ENCODE measurements at places on chromosomes 3 and 15.
A peak's percentile ranks its signal among the peaks of the same experiment; 100 is the strongest.

DNA sequence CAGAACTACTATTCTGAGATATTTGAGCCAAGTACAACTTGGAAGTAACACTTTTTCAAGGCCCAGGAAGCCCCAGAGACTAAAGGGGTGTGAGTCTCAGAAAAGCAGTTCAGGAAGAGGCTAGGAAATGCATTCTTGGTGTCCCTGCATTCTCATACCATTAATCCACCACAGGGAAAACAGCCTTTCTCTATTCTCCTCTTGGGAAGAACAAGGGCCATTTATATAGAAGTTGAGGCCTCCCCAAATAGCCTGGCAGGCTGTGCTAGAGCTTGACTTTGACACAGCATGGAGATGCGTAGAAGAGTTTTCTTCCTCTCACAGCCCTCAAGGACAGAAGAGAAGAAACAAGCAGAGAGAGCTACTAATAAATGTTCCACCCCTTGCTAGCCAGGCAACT lies 5.5 kb upstream of the NR2C2 start:
- DNase-seq = no peak

GRCh38 chr3:126261037-126261436 lies 80.7 kb upstream of the ALDH1L1 start:
- DNase-seq = no peak

DNA sequence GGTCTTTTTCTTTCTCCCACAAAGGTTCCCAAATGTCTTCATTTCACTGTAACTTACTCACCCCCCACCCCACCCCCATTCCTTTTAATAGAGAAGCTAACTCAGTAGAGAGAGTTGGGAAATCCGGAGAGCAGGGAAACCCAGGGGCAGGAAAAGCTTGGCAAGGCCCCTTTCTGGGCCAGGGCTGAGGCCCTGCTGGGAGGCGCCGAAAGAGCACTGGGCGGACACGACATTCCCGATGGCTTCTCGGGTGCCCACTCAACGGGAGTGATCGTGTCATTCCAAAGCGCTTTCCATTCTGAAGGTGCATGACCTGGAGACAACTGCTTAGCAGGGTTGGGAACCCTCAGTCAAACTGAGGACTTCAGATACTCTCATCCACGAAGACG lies 1.6 kb upstream of the DALRD3 start:
- no peak for DNase-seq

DNA sequence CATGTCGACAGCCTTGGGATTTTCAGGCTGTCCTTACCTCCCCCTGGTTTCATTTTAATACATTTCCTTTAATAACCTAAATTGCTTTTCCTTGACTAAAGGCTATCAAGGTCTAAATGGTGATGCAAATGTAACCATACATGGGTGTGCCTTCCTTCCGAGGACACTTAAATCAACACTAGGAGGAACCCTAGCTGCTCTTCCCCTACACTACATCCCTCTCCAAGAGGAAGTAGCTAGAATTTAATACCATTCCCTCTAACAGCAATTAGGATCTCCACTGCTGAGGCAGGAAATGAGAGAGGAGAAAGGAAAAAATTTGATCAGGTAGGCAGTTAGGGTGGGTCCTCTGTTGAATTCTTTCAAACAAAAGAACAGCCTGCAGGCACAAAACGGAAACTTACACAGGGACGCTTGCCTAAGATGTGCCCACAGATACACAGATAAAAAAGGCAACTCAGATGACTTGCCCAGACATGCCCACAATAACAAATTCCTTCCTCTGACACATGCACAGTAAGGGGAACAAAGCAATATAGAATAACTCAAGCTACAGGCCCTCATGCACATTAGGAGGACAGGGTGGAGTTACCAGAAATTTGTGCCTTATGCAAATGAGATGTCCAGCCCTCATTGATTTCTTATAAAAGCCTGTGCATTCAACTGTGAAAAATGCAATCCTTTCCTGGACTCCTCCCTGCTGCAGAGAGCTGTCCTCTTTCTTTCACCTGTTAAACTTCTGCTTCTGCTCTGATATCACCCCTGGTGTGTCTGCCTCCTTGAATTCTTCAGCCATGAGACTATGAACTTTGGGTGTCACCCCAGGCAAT lies 1024.4 kb upstream of the CADM2 start:
- DNase-seq = no peak

DNA sequence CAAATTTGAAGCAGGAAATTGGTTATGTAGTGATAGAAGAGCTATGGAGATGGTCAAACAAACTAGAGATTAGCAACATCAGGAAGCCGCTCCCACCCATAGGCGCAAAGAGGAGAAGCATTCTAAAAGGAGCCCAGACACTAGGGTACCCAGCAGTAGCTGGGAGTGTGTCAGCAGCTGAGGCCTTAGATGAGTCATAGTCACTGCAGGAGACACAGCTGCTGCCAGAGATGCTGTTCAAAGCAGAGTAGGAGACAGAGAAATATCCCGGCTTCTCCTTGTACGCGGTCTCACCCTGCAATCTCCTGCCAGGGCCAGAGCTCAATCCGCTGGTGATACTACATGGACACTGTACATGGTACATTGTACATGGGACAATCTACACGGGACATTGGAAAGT lies 61.9 kb downstream of the VGLL3 start:
- DNase-seq = peak; percentile 48

- DNase-seq = no peak
Measured at GRCh38 chr3:57582474-57583168, 14.5 kb downstream of the ARF4 start.

GRCh38 chr15:68154923-68155559 lies 50.1 kb downstream of the CALML4 start:
- peak; percentile 28 for DNase-seq

DNA sequence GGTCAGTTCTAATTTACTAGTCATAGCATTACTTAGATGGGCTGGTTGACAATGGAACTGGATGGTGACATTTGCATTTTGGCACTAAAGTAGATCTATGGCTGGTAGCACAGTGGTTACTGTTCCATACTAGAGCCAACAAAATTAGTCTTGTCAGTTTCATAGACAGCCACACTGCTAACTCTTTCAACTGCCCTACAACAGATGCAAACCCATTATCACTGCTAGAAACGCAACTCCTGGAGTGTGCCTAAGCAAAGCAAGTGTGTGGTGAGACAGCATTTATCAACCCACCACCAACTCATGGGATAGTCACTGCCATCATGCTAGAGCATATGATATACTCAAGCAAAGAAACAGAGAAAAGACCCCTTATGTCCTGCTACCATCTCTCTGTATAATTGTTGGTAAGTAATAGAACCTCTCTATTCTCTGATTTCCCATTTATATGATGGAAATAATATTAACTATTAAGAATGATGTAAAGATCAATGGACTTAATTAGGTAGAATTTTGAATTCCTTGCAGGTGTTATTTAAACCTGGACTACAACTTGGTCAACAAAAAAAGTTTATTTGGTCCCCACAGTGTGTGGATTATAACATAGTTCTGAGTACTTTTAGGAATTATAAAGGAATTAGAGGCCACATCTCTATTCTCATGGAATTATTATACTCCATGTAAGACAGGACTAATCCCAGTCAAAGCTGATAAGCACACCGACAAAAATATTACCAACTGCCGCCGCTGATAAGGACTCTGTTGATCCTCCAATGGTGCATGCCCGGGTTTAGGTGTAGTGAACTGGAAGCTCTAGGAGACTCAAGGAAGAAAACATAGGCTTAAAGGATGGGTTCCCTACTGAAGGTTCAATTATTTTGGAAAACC lies 19.9 kb upstream of the ABHD5 start:
- DNase-seq = no peak

GRCh38 chr15:37217567-37217966 lies 117.2 kb upstream of the MEIS2 start:
- DNase-seq = no peak
